ENCODE measurements at places on chromosomes 1 and 21.

GRCh38 chr1:165376811-165377311, 20.3 kb upstream of the LMX1A start:
- DNase-seq: no peak

GRCh38 chr21:42373196-42373907, 7.0 kb upstream of the TFF1 start:
- DNase-seq: no peak

GRCh38 chr21:33540711-33541104, 1.2 kb downstream of the GART start:
- DNase-seq: no peak

- no peak for DNase-seq
Measured at GRCh38 chr1:183263886-183264602, 78.0 kb downstream of the LAMC2 start.

- DNase-seq: no peak
Measured at GRCh38 chr21:20856926-20857325, 141.3 kb upstream of the NCAM2 start.

GRCh38 chr1:109912873-109913272, 2.2 kb downstream of the CSF1 start:
- DNase-seq: no peak

DNA sequence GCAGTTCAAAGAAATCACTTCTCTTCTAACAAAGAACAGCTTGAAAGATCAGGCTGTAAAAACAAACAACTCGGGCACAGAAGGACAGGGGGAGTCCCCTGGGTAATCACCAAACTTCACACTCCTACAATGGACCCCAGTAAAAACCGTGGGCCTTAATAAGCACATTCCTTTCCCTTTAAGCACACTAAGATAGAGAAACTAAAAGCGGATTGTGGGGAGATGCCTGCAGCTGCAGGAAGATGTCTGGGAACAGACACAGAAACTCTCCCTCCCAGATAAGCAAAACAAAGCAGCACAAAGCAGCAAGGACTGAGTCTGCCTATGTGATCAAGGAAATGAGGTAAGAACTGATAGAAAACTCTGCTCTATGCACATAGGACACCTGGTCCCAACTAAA, 37.6 kb upstream of the CTBS start:
- DNase-seq: no peak

DNA sequence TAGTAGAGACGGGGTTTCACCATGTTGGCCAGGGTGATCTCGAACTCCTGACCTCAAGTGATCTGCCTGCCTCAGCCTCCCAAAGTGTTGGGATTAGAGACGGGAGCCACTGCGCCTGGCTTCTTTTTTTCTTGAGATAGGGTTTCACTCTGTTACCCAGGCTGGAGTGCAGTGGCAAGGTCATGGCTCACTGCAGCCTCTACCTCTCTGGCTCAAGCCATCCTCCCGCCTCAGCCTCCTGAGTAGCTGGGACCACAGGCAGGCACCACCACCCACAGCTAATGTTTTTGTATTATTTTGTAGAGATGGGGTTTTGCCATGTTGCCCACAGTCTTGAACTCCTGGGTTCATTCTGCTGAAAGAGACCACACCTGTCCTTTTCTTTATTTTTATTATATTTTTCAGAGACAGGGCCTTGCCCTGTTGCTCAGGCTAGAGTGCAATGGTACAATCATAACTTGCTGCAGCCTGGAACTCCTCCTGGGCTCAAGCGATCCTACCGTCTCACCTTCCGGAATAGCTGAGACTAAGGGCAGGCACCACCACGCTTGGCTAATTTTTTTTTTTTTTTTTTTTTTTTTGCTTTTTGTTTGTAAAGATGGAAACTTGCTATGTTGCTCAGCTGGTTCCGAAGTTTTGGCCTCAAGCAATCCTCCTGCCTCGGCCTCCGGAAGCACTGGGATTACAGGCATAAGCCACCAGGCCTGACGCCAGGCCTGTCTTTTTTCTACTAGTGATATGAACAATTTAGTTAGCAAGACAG, 3.1 kb downstream of the LMNA start:
- no peak for DNase-seq

DNA sequence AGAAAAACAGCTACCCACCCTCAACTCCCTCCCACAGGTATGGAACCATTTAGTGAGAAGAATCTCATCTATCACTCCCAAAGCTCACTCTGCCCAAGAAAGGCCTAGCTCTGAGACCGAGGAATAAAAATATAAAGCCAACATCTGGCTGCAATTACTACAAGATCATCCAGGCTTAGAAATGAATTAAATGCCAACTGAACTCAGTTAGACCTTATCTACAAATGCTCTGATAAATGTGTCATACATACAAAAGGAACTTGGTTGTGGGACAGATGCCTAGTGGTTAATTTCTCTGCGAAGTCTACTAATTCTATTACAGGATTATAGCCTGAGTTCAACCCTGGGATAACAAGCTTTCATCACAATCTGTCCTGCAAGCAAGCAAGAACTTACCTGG, 6.7 kb downstream of the ADIPOR1 start:
- DNase-seq: no peak

GRCh38 chr1:182552527-182552926, 36.5 kb downstream of the RNASEL start:
- DNase-seq: no peak

- DNase-seq: no peak
Measured at GRCh38 chr1:13786541-13786940, 86.6 kb downstream of the PRDM2 start.

All from activated T-cell treated with anti-CD3 and anti-CD28 coated beads for 1 hour (primary cell).